Myometrial cell (primary cell): ENCODE measurements at places on chromosomes 6 and 20. TPM values are rescaled to one million over a fixed set of nuclear protein-coding genes. Genes with fewer than 3 reads are reported as not detected.

The NKAIN4 gene
- not detected in 2 replicates for total RNA-seq

The LY6G6C gene
- total RNA-seq = not detected in 2 replicates

The TCP11 gene
- 2.3 and 2.6 TPM in 2 replicates for total RNA-seq

The OLIG3 gene
- total RNA-seq = not detected in 2 replicates

The ZNF512B gene
- 7.1 and 8.6 TPM in 2 replicates for total RNA-seq

The SCRT2 gene
- total RNA-seq = not detected in 2 replicates

The GTSF1L gene
- total RNA-seq = not detected in 2 replicates

The MRS2 gene
- 41.6 and 42.1 TPM in 2 replicates for total RNA-seq

The SASH1 gene
- 11.3 and 11.5 TPM in 2 replicates for total RNA-seq

The TGM2 gene
- 1,107 and 1,197 TPM in 2 replicates for total RNA-seq

The MAS1 gene
- total RNA-seq = not detected in 2 replicates

The TSPYL4 gene
- 11.7 and 13.8 TPM in 2 replicates for total RNA-seq

The COL21A1 gene
- total RNA-seq = 0.89 and 2.6 TPM in 2 replicates

The SNAP91 gene
- total RNA-seq = not detected in 2 replicates

The CNR1 gene
- 2.3 and 4.9 TPM in 2 replicates for total RNA-seq

The IL17F gene
- not detected in 2 replicates for total RNA-seq

The PRDM13 gene
- not detected in 2 replicates for total RNA-seq

The GSTA2 gene
- not detected in 2 replicates for total RNA-seq

The TMEM74B gene
- not detected in 2 replicates for total RNA-seq

The PREX1 gene
- total RNA-seq = 17.3 and 20.0 TPM in 2 replicates

The RCAN2 gene
- 11.2 and 11.7 TPM in 2 replicates for total RNA-seq

The REPS1 gene
- total RNA-seq = 16.7 and 23.0 TPM in 2 replicates

The CST2 gene
- not detected in 2 replicates for total RNA-seq

The RIMS1 gene
- not detected in 2 replicates for total RNA-seq

The TPBG gene
- total RNA-seq = 83.3 and 87.1 TPM in 2 replicates

The PDYN gene
- total RNA-seq = not detected in 2 replicates

The TFAP2D gene
- not detected in 2 replicates for total RNA-seq

The OTOR gene
- total RNA-seq = not detected in 2 replicates

The ENPP1 gene
- total RNA-seq = 5.5 and 6.7 TPM in 2 replicates

The MDN1 gene
- 5.8 and 9.7 TPM in 2 replicates for total RNA-seq

The PDE7B gene
- 3.7 and 4.0 TPM in 2 replicates for total RNA-seq

The HUS1B gene
- not detected in 2 replicates for total RNA-seq

The BCAS1 gene
- not detected in 2 replicates for total RNA-seq

The PKIB gene
- under 0.01 and 0.71 TPM in 2 replicates for total RNA-seq

The TFAP2C gene
- 8.0 and 8.6 TPM in 2 replicates for total RNA-seq

The BACH2 gene
- not detected in 2 replicates for total RNA-seq

The FGD2 gene
- not detected in 2 replicates for total RNA-seq

The GPR63 gene
- total RNA-seq = 1.1 and 1.2 TPM in 2 replicates

The MYO6 gene
- 8.9 and 10.5 TPM in 2 replicates for total RNA-seq

The BTN1A1 gene
- not detected in 2 replicates for total RNA-seq
